ENCODE measurements at places on chromosomes 7 and 10.

DNA sequence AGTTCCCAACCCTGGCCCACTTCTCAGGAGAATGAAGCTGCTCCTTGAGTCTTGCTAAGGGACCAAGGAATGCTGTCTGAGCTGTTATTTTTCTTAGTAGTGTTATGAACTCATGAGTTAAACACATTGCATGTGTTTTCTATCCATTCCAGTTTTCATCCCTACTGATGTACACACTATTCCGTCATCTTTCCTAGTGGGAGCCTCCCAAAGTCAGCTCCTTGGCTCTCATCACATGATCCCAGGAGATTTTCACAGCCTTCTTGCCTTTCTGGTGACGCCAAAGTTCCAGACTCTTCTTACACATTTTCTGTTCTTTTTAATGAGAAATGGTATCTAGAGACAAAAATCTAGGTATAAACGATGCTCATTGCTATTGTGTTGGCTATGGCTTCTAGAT, 8.4 kb upstream of the C10orf71 start:
- H3K4me1 ChIP-seq, result no peaks in the 10 kb centered on the region
- no peak for DNase-seq
- no peaks in the 10 kb centered on the region for H3K27me3 ChIP-seq
- H3K36me3 ChIP-seq, result no peaks in the 10 kb centered on the region

DNA sequence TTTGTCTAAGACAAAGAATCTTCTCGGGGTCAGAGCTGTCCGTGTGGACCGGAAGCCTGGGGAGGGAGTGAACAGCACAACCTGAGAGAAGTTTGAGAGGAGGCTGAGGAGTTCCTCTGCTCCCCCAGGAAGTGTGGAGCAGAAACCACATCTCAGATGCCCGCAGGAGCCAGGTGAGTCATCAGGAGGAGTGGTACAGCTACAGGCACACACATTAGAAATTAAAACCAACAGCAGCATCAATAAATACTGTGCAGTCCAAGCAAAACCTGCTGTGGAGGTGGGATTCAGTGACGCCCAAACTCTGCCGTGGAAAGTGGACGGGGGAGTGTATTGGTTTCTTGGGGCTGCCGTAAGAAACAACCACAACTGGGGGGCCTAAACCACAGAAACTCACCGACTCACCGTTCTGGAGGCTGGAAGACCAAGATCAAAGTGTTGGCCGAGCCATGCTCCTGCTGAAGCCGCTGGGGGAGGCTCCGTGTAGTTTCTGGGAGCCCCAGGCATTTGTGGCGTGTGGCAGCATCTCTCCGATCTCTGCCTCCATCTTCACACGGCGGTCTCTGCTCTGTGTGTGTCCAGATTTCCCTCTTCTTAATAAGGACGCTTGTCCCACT, 31.2 kb upstream of the GARS1 start:
- no peaks in the 10 kb centered on the region for H3K27me3 ChIP-seq
- peaks cover 20% of the 10 kb centered on the region for H3K4me1 ChIP-seq
- no peak for DNase-seq

GRCh38 chr10:110916554-110917346, 2.2 kb downstream of the BBIP1 start:
- no peaks in the 10 kb centered on the region for H3K27me3 ChIP-seq
- H3K4me1 ChIP-seq, result peaks cover 27% of the 10 kb centered on the region
- DNase-seq, result no peak
- H3K36me3 ChIP-seq, result no peaks in the 10 kb centered on the region

GRCh38 chr10:21261842-21262294, 263.6 kb downstream of the SKIDA1 start:
- DNase-seq, result no peak
- H3K27ac ChIP-seq, result peak overlapping the region; percentile 63
- peaks cover 8% of the 10 kb centered on the region for H3K36me3 ChIP-seq
- no peaks in the 10 kb centered on the region for H3K27me3 ChIP-seq
- no peak overlapping the region for H3K4me3 ChIP-seq

DNA sequence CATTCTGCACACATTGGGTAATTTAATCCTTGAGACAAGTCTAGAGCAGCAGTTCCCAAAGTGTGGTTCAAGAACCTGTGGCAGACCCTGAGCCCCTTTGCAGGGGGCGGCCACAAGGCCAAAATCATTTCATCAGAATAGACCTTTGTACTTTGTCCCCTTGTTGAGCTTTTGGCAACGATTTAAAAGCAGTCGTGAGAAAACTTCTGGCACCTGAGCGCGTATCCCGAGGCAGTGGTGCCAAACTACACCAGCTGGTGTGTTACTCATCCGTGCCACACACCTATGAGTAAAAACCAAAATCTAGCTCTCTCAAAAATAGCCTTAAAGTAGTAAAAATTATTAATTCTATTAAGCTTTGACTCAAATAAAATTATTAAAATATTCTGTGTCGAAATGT, 306.8 kb downstream of the SDK1 start:
- no peak overlapping the region for H3K4me3 ChIP-seq
- H3K4me1 ChIP-seq, result no peaks in the 10 kb centered on the region
- DNase-seq, result no peak
- H3K27ac ChIP-seq, result no peak overlapping the region
- peaks cover 2% of the 10 kb centered on the region for H3K36me3 ChIP-seq
- H3K27me3 ChIP-seq, result no peaks in the 10 kb centered on the region

DNA sequence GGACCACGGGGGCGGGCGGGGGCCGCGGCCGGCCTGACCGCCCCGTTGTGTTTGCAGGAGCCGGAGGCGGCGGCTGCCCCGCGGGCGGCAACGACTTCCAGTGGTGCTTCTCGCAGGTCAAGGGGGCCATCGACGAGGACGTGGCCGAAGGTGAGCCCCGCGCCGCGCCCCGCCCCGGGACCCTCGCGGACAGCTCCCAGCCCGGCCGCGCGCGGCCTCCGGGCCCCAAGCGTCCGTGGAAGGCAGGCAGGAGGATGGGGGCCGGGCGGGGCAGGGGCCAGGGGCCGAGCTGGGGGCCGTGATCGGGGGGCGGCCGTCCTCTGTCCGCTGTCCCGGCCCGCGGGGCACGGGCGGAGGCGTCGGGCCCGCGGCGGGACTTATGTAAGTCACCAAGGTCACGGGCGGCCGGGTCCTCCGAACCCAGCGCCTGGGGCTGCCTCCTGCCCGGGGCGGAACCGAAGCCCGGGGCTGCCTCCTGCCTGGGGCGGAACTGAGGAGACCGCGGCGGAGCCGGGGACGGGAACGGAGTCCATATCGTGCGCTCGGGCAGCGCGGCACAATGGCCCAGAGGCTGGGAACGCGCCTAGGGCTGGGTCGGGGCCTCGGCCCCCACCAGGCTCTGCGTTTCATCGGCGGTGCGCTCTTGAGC, 497 bp downstream of the PPP2R2D start:
- H3K27me3 ChIP-seq, result peaks cover 10% of the 10 kb centered on the region
- H3K27ac ChIP-seq, result no peak overlapping the region
- DNase-seq, result peak; percentile 59
- H3K4me3 ChIP-seq, result peak overlapping the region; percentile 91
- H3K4me1 ChIP-seq, result peaks cover 37% of the 10 kb centered on the region

- H3K4me1 ChIP-seq, result peaks cover 62% of the 10 kb centered on the region
- DNase-seq, result no peak
- H3K27ac ChIP-seq, result no peak overlapping the region
- H3K36me3 ChIP-seq, result no peaks in the 10 kb centered on the region
- H3K27me3 ChIP-seq, result peaks cover 5% of the 10 kb centered on the region
Measured at GRCh38 chr10:11441151-11441535, 170.3 kb downstream of the USP6NL start.

DNA sequence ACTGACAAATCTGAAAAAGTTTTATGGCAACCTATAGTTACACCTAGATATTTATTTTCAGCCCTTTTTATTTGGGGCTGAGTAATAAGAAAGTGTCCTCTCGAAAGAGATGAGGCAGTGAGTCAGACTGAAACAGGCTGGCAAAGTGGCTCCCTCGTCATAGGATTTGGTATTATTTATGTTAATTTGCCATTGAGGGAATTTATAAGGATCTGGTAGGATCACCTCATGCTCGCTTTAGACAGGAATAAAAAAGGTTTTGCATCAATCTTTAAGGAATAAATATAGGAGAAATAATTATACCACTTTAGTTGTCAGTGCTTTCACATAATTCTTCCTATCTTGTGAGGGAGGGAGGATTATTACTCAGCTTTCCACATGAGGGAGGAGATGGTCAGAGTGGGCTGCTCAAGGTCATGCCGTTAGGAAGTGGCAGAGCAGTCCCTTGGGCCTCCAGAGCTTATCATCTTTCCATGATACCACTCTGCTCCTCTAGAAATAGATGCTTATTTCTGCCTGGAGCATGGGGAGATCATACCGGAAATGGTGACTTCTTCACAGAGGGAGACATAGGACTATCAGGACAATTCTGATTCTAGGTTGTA, 356.8 kb downstream of the GPR158 start:
- DNase-seq, result no peak
- no peak overlapping the region for H3K27ac ChIP-seq
- H3K27me3 ChIP-seq, result no peaks in the 10 kb centered on the region
- H3K4me3 ChIP-seq, result no peak overlapping the region

DNA sequence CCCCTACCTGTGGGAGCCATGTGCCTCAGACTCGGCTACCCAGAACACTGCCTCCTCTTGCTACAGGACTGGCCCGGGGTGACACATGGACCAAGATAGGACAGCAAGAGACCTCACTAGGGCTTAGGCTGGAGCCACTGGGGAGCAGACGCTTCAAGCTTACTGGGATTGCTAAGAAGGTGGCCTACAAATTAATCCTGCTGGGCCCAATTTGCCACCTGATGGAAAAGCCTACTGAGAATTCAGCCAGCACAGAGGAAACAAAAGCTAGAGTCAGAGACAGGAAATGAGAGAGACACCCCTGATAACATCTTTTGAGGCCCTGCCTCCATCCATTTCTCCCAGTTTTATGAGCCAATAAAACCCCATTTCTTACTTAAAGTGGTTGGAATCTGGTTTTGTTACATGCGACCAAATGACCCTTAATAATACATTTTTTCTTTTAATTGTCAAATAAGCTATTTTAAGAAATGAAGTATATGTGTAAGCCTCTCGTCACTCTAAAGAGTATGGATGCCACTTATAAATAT, 282.1 kb downstream of the CXCL12 start:
- no peak for DNase-seq
- H3K27ac ChIP-seq, result no peak overlapping the region
- no peak overlapping the region for H3K4me3 ChIP-seq
- no peaks in the 10 kb centered on the region for H3K27me3 ChIP-seq
- H3K4me1 ChIP-seq, result peaks cover 18% of the 10 kb centered on the region

GRCh38 chr7:133609806-133610205, 356.9 kb downstream of the EXOC4 start:
- H3K27me3 ChIP-seq, result no peaks in the 10 kb centered on the region
- H3K27ac ChIP-seq, result no peak overlapping the region
- no peak overlapping the region for H3K4me3 ChIP-seq
- H3K4me1 ChIP-seq, result 0 out of 2 replicates have a peak, but pooled peaks cover 3% of the 10 kb centered on the region
- no peak for DNase-seq

DNA sequence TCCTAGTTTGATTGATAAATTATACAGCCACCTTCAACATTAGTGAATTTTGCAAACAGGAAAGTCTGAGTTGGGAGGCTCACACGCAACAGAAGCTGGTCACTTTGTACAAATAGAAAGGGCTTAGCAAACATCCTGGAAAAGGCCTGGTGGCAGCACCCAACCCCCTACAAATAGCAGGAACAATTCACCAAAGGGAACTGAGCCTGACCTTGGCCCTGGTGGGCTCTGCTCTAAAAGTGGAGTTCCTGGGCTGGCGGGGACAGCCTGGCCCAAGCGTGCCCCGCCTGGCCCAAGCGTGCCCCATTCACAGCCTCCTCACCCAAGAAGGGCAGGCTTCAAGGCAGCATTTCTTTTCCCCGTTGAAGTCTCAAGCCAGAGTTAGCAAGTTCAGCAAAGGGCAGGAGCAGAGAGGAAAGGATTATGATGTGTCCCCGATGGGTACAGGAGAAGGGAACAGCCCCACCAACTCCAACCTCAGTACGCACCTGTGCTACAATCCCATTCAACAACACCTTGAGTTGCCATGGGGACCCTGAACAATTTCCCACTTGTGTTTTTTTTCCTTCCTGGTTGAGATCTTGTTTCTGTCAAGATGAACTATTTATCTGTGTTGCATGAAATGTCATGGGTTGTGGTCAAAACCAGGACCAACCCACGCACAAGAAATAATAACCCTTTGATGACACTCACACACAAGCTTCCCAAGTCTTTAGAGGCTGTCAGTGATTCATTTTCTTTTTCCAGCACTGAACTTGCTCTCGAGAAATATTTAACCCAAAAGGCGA, 43.4 kb downstream of the RGS10 start:
- no peak for DNase-seq
- no peak overlapping the region for H3K4me3 ChIP-seq
- H3K4me1 ChIP-seq, result peaks cover 8% of the 10 kb centered on the region
- no peaks in the 10 kb centered on the region for H3K36me3 ChIP-seq

DNA sequence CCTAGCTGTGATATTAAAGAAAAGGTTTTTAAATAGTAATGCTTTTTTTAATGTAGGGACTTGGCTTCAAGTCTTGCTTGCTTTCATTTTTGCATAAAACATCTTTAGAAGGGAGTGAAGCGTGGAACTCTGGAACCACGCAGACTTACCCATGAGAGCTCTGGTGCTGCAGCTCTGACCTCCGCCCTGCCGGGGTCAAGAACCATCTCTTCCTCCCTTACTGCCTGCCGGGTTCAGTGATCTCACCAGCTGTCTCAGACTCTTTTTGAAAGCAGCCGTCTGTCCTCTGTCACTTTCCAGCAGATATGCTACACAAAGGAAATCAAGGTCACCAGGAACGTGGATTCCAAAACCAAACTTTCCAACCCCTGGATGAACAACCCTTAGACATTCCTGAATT, 353.8 kb downstream of the GPR37 start:
- H3K27ac ChIP-seq, result no peak overlapping the region
- H3K4me3 ChIP-seq, result no peak overlapping the region
- H3K27me3 ChIP-seq, result no peaks in the 10 kb centered on the region
- DNase-seq, result no peak

DNA sequence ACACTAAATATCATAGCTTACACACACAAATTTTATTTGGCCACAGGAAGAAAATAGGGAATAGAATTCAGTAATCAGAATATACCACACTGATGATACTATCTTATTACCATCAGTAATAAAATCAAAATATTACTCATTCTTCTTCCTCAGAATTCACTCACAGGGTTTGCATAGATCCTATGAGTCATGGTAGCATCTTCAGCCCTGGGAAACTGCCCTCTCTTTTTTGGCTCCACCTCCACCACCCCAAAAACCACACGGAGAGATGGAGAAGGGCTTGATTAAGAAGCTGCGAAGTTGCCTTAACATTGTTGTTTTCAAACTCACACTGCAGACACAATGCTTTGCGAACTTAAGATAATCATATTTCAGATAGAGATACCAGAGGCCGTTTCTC, 154.1 kb upstream of the AHR start:
- no peak overlapping the region for H3K4me3 ChIP-seq
- no peak for DNase-seq
- no peaks in the 10 kb centered on the region for H3K4me1 ChIP-seq
- no peaks in the 10 kb centered on the region for H3K36me3 ChIP-seq

DNA sequence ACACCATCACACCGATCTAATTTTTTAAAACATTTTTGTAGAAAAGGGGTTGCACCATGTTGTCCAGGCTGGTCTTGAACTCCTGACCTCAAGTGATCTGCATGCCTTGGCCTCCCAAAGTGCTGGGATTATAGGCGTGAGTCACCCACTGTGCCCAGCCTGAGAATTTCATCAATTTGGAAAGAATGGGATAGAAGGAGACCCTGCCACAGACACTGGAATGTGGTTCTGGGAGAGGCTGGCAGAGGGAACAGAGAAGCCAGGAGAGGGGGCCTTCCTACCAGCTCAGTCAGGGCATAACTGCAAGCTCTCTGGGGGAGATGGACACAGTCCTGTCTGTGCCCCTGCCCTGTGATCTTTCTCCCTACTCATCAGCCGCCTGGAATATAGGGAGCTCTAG, 42.1 kb upstream of the MKRN1 start:
- no peaks in the 10 kb centered on the region for H3K36me3 ChIP-seq
- H3K4me1 ChIP-seq, result peaks cover 26% of the 10 kb centered on the region
- no peak for DNase-seq
- H3K27me3 ChIP-seq, result no peaks in the 10 kb centered on the region

All from WTC11 (cell line).